ENCODE measurements at places on chromosomes 6 and 20. TPM values are rescaled to one million over a fixed set of nuclear protein-coding genes. Genes with fewer than 3 reads are reported as not detected.

Gene PACRG
- 0.81 TPM for total RNA-seq

Gene HDGFL1
- total RNA-seq: not detected

DNA sequence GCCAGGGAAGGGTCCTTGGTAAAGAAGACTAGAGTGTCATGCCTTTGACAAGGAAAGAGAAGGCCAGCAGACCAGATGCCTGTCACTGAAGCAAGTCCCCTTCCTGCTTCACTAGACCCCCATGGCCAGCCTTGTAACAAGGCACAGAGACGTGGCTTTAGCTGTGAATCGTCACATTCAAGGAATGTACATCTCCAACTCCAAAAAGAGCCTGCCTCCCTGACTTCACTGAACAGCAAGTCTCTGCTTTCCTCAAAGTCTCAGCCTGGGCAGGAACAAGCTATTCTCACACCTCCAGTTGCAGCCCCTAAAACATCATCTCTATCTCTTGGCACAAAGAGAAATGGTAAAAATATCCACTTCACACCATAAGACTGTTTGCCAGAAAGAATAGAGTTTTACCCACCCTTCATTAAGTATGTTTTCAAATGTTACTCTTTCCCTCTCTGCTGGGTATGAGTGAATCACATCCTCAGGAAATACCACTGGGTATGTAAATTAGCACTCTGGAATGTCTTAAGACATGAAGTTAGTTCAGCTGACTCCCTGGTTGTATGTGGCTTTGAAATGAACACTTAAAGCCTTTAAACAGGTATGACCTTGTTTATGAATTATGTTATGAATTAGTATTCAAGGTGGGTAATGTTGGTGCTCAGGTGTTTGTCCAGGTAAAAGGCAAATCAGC lies 46.4 kb upstream of the NT5E start:
- H3K36me3 ChIP-seq: no peaks in the 10 kb centered on the region
- H3K27ac ChIP-seq: no peak overlapping the region
- no peak overlapping the region for H3K4me3 ChIP-seq
- no peaks in the 10 kb centered on the region for H3K27me3 ChIP-seq
- peaks cover 26% of the 10 kb centered on the region for H3K4me1 ChIP-seq

Gene RBBP8NL
- total RNA-seq: not detected

GRCh38 chr20:61328911-61329558 lies 77.0 kb downstream of the CDH4 start:
- no peak overlapping the region for H3K27ac ChIP-seq
- no peaks in the 10 kb centered on the region for H3K27me3 ChIP-seq
- H3K36me3 ChIP-seq: no peaks in the 10 kb centered on the region
- no peaks in the 10 kb centered on the region for H3K4me1 ChIP-seq

DNA sequence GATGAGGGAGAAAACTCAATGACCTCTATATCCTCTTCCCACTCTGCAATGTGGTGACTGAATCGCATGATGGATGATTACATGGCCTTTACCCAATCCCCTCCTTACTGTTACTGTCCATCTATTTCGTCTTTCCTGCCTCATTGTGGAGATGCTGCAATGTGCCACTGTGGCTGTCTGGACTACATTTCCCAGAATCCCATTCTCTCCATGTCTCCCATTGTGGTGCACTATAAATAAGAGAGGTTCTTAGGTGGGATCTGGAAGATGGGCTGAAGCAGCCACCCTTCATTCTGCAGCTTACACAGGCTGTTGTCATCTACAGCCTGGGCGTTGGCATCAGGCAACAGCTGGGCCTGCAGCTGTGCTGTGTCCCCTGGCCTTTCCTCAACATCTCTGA lies 233.6 kb downstream of the PRKN start:
- H3K4me3 ChIP-seq: no peak overlapping the region
- no peak overlapping the region for H3K27ac ChIP-seq
- no peaks in the 10 kb centered on the region for H3K36me3 ChIP-seq
- DNase-seq: no peak

- H3K4me3 ChIP-seq: no peak overlapping the region
- no peaks in the 10 kb centered on the region for H3K4me1 ChIP-seq
- no peak overlapping the region for H3K27ac ChIP-seq
- no peaks in the 10 kb centered on the region for H3K36me3 ChIP-seq
- H3K27me3 ChIP-seq: peaks cover 10% of the 10 kb centered on the region
Measured at GRCh38 chr20:2249935-2250334, 45.9 kb upstream of the TGM3 start.

DNA sequence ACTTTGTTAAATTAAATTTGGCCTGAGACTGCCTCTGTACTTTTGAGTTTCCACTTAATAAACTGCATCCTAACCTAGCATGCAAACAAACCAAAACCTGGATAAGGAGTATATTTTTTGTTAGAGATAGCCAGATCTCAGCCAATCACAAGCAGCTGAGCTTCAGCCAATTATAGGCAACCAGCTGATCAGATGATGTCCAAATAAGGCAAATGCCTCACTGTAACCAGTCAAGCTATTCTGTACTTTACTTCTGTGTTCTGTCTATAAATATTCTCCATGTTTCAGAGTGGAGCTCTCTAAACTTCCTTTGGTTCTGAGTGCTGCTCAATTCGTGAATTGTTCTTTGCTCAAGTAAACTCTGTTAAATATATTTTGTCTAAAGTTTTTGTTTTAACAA lies 194.6 kb upstream of the RGS17 start:
- H3K4me3 ChIP-seq: no peak overlapping the region
- DNase-seq: no peak
- H3K27ac ChIP-seq: no peak overlapping the region
- H3K27me3 ChIP-seq: no peaks in the 10 kb centered on the region
- H3K36me3 ChIP-seq: no peaks in the 10 kb centered on the region

GRCh38 chr6:73664701-73665100 lies 10.9 kb upstream of the SLC17A5 start:
- no peaks in the 10 kb centered on the region for H3K27me3 ChIP-seq
- no peaks in the 10 kb centered on the region for H3K4me1 ChIP-seq
- no peak overlapping the region for H3K4me3 ChIP-seq

DNA sequence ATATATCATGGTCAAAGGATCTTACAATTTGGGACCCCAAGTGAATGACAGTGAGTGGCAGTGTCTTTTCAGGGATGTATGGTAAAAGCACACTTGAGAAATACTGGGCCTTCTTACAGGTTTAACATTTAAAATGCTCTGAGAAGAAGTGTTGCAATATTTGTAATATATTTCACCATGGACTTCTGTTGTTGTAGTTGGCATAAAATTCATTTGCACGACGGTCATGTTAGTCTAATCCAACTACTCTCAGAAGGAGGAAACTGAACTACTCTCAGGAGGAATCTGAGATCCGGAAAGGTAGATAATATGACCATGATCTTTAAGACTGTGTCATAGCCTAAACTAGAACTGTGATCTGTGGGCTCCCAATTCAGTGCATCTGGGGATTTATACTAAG lies 700.1 kb downstream of the HDGFL1 start:
- H3K4me3 ChIP-seq: no peak overlapping the region
- no peaks in the 10 kb centered on the region for H3K36me3 ChIP-seq
- no peak for DNase-seq
- no peaks in the 10 kb centered on the region for H3K4me1 ChIP-seq

- H3K36me3 ChIP-seq: no peaks in the 10 kb centered on the region
- no peaks in the 10 kb centered on the region for H3K4me1 ChIP-seq
- H3K27me3 ChIP-seq: peaks cover 8% of the 10 kb centered on the region
Measured at GRCh38 chr6:6277413-6277812, 43.0 kb downstream of the F13A1 start.

DNA sequence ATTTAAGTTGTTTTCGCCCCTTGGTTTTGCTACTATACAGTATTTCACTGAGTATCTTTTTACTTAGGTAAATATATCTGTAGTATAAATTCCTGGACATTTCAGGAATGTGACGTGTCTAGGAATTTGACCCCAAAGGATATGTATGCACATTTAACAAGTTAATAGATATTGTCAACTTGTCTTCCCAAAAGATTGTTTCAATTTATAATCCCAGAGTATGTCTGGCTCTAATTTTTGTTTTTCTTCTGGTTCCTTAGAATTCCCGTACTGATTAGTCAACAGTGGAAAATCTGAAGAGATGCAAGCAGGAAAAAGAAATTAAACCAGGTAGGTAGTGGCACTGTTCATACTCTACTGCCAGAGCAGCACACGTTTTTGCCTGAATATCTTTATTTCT lies 7.2 kb downstream of the PKIG start:
- no peaks in the 10 kb centered on the region for H3K27me3 ChIP-seq
- DNase-seq: no peak
- H3K4me1 ChIP-seq: no peaks in the 10 kb centered on the region
- no peak overlapping the region for H3K27ac ChIP-seq

Gene TFAP2D
- total RNA-seq: not detected

DNA sequence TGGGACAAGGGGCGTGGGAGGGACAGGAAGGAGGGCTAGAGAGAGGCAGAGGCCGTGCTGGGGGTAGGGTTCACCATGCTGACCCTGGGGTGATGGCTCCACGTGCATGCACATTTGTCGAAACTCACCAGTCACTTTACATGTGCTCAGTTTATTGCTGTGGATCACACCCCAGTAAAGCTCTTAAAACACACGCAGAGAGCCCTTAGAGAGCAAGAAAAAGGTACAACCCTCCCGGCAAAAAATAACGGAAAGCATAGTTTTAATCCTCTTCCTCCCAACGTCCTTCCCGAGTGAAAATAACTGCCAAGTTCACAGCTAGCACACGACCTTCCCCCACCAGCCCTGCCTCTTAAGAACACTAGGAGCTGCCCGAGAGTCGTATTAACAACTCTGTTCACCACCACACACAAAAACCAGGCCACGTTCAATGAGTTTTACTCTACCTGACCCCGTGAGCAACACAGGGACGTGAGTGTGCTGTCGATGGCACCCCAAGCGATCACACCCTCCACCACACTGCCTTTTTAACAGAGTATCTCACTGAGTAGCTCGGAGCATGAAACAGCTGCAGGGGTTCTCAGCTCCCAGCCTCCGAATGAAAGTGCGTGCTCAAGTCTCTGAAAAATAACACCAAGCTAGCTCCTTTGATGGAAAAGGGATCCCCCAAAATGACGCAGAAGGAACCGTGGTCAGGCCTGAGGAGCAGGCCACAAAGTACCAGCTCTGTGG lies 39.7 kb downstream of the TAF4 start:
- H3K4me3 ChIP-seq: no peak overlapping the region
- H3K4me1 ChIP-seq: peaks cover 35% of the 10 kb centered on the region
- H3K36me3 ChIP-seq: no peaks in the 10 kb centered on the region

- H3K36me3 ChIP-seq: no peaks in the 10 kb centered on the region
- peaks cover 17% of the 10 kb centered on the region for H3K4me1 ChIP-seq
- peak; percentile 21 for DNase-seq
- H3K27me3 ChIP-seq: peaks cover 23% of the 10 kb centered on the region
- peak overlapping the region; percentile 44 for H3K27ac ChIP-seq
- H3K4me3 ChIP-seq: peak overlapping the region; percentile 52
Measured at GRCh38 chr6:28489366-28490204, 26.0 kb downstream of the GPX6 start.

Gene CD40
- 1.2 TPM for total RNA-seq

- no peak overlapping the region for H3K4me3 ChIP-seq
- H3K4me1 ChIP-seq: peaks cover 7% of the 10 kb centered on the region
- no peak for DNase-seq
Measured at GRCh38 chr6:28634411-28634760, 108.7 kb downstream of the GPX5 start.

GRCh38 chr6:92667843-92668242 lies 751.5 kb downstream of the EPHA7 start:
- H3K4me1 ChIP-seq: no peaks in the 10 kb centered on the region
- DNase-seq: no peak
- no peaks in the 10 kb centered on the region for H3K27me3 ChIP-seq
- H3K27ac ChIP-seq: no peak overlapping the region
- no peaks in the 10 kb centered on the region for H3K36me3 ChIP-seq
- H3K4me3 ChIP-seq: no peak overlapping the region

Gene RSPO3
- total RNA-seq: not detected

DNA sequence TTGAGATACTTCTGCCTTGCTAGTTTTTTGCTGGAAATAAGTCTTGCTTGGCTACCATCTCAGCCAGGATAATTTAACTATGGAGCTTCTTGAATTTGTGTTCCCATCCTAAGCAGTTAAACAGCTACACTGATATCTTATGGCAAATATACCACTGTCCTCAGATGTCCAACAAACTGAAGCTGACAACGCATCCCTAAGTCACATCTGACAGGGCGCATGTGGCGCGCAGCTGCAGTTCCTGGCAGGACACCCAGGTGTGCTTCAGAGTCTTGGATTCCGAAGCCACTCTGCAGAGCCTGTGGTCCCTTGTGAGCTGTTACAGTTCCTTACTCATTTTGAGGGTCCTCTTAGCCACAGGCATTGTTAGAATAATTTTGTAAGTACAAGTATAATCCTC lies 127.9 kb downstream of the WDR27 start:
- H3K36me3 ChIP-seq: no peaks in the 10 kb centered on the region
- H3K27me3 ChIP-seq: no peaks in the 10 kb centered on the region
- no peak overlapping the region for H3K27ac ChIP-seq
- H3K4me3 ChIP-seq: no peak overlapping the region
- no peak for DNase-seq

- H3K4me3 ChIP-seq: no peak overlapping the region
- no peak overlapping the region for H3K27ac ChIP-seq
- DNase-seq: no peak
- H3K27me3 ChIP-seq: no peaks in the 10 kb centered on the region
- no peaks in the 10 kb centered on the region for H3K4me1 ChIP-seq
- peaks cover 11% of the 10 kb centered on the region for H3K36me3 ChIP-seq
Measured at GRCh38 chr6:38144365-38144945, 324.9 kb downstream of the ZFAND3 start.
